ENCODE measurements at places on chromosomes 3 and 15.

GRCh38 chr15:60328852-60329443 is 68.8 kb downstream of the ANXA2 start:
- no peak for DNase-seq

DNA sequence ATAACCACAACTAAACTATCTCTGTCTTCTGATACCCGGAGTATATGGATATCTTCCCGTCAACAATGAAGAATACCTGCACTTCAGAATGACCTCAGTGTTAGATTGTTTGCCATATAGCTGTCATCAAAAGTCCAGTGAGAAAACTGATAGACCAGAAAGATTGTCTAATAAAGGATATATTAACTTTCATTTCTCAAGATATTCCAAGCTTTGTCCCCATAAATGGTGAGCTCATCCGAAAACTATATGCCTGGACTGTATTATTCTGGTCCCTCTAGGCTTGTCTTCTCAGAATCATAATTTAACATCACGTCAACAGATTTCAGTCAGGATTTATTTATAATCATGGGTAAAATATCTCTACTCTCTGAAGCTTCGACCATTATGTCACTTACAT is 100.5 kb downstream of the ATP8B4 start:
- no peak for DNase-seq

DNA sequence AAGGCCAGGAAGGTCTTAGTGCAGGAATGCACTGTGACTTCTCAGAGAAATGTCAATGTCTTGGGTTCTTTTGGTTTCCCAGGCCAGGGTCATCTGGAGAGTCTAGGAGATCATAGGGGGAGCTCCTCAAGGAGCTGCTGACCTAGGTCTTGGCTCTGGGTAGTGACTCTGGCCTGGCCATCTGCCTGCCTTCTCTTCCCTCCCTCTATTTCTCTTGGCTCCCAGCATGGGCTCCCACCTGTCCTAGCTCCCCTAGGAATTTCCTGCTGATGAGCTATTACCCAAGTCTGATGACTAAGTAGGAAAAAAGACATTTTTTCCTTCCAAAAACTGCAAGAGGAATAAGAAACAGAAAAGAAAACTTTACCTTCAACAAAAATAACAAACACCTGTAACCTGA is 57.4 kb downstream of the BSN start:
- no peak for DNase-seq

DNA sequence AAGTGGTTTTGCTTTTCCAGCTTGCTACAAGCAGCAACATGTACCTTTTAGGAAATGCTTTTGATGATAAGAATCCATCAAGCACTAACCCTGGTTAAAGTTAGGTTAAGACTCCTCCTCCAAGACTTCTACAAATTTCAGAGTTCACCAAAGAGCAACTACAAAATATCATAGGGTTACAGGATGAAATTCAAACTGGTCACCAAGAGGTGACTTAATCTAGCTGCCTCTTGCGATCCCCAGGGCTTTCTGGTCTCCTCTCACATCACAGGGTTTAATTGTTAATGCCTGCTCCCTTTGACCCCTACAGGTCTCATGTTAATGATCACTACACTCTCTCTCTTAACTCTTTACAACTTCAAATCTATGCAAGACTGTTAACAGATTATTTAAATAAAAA is 66.5 kb downstream of the DPH6 start:
- DNase-seq: no peak

GRCh38 chr15:66923438-66923881 is 141.9 kb upstream of the SMAD3 start:
- peak; percentile 79 for DNase-seq

GRCh38 chr3:142501004-142501926 is 53.4 kb upstream of the XRN1 start:
- DNase-seq: no peak

DNA sequence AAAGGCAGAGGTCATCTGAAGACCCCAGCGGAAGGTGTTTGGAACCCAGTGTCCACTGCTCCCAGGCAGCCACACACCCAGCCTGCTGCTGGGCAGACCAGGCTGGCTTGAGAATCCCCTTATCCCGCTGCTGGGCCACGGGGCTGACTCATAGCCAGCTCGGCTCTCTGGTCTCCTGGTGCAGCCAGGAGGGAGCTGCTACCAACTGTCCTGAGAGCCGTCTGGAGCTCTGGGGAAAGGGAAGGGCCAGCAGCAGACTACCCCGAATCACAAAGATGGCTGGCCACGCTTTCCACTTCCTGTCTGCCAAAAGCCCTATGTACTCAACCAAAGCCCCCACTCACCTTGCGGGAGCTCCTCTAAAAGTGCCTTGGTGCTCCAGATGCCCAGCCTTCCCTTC is 38.3 kb downstream of the WHAMM start:
- no peak for DNase-seq

DNA sequence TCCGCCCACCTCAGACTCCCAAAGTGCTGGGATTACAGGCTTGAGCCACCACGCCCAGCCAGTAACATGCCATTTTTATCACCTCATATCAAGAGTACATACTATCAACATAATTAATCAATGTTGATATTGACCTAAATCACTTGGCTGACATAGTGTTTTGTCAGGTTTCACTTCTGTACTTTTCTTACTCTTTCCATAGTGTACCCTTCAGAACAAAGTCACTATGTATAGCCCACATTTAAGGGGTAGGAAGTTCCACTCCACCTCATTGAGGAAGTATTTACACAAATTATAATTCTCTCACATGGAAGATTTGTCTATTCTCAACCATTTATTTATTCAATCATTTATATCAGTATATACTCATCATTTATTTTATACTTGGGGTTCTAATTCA is 145.2 kb downstream of the STAG1 start:
- DNase-seq: no peak

GRCh38 chr15:54273928-54274327 is 295.7 kb downstream of the UNC13C start:
- peak; percentile 32 for DNase-seq

- DNase-seq: no peak
Observed at GRCh38 chr3:58661836-58662420, 4.6 kb downstream of the FAM3D start.

GRCh38 chr3:138399766-138400165 is 34.6 kb upstream of the ESYT3 start:
- DNase-seq: no peak

- DNase-seq: no peak
Observed at GRCh38 chr3:71524672-71525071, 58.9 kb downstream of the FOXP1 start.

GRCh38 chr3:66256806-66257205 is 36.0 kb downstream of the SLC25A26 start:
- DNase-seq: no peak

DNA sequence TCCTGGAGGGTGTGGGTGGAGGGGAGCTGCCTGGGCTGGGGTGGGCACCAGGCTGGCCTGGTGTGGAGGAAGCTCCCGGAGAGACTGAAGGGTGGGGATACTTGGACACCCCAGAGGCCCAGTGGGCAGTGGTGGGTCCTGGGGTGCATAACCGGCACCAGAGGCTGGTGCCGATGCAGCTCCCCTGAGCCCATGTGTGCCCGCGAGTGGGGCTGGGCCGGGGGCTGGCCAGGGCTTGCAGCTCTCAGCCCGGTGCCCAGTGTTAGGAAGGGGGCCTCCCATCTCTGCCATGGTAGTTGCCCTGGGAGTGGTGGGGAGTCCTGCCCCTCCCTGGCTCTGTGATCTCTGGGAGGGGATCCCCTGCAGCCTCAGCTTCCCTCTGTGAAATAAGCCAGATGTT is 9.3 kb downstream of the PLXNA1 start:
- no peak for DNase-seq

- no peak for DNase-seq
Observed at GRCh38 chr3:79139395-79140068, 628.3 kb downstream of the ROBO1 start.

GRCh38 chr15:68045289-68046265 is 8.5 kb upstream of the PIAS1 start:
- no peak for DNase-seq

GRCh38 chr15:60568914-60569391 is 90.0 kb upstream of the ICE2 start:
- DNase-seq: no peak

GRCh38 chr3:113873814-113874526 is 35.4 kb downstream of the GRAMD1C start:
- DNase-seq: no peak

- DNase-seq: no peak
Observed at GRCh38 chr3:1787094-1787493, 311.6 kb upstream of the CNTN4 start.

DNA sequence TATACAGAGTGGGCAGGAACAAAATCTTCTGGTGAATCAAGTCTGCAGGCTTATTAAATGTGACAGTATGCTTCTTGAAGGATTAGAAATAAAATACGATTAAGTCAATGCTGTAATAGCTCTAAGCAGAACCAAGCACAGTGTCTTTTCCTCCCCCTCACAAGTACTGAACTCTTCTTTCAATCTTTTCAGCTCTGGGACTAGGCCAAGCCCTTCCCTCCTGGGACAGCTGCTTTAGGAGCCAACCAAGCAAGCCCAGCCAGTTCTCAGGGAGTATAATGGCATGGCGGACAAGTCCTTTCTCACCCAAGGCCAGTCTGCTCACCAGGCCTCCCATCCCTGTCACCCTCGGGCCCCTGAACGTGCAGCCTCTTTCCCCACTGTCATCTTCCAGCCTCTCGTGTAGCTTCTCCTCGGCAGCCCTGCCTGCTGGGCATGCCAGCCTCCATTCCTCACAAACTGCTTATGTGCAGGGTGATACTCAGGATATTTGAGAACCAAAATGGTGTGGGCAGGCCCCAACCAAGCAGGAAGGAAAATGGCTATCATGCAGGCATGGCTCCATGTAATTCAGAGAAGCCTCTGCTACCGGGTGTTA is 8.4 kb upstream of the PPP1R2 start:
- no peak for DNase-seq

- peak; percentile 68 for DNase-seq
Observed at GRCh38 chr3:132268956-132269355, 48.3 kb upstream of the ACP3 start.

DNA sequence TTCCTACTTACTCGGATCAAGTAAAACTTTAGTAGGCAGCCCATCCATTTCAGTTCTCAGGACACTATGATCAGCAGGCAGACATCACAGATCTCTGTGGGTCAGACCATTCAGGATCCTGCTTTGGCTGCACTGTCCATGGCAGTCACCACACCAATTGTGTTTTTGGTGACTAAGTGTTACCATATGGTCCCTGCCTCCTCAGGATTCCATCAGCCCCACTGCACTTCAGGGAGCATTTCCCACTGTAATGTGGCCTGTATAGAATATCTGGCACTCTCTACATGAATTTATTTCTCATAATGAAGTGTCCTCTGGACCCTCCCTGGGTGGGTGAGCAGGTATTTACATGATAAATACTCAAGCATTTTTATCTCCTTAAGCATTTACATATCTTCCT is 41.3 kb downstream of the ZNF445 start:
- DNase-seq: no peak

- DNase-seq: no peak
Observed at GRCh38 chr3:143637133-143637532, 211.1 kb downstream of the SLC9A9 start.

DNA sequence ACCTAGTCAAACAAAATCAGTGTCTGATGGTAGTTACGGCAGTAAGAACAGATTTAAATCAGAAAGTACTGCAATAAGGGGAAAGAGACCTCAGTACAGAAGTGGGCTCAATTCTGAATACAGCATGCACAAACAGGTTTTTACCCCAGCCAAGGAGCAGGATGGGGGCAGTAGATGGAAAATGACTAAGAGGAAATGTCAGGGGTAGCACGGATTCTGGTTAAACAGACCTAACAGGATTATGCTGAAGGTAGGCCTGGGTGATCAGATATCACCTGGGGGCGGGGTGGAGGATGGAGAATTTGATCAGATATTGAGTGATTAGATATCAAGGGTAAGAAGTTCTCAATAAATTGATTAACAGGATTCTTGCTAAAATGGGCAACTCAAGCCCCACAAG is 19.0 kb downstream of the MESD start:
- DNase-seq: no peak

DNA sequence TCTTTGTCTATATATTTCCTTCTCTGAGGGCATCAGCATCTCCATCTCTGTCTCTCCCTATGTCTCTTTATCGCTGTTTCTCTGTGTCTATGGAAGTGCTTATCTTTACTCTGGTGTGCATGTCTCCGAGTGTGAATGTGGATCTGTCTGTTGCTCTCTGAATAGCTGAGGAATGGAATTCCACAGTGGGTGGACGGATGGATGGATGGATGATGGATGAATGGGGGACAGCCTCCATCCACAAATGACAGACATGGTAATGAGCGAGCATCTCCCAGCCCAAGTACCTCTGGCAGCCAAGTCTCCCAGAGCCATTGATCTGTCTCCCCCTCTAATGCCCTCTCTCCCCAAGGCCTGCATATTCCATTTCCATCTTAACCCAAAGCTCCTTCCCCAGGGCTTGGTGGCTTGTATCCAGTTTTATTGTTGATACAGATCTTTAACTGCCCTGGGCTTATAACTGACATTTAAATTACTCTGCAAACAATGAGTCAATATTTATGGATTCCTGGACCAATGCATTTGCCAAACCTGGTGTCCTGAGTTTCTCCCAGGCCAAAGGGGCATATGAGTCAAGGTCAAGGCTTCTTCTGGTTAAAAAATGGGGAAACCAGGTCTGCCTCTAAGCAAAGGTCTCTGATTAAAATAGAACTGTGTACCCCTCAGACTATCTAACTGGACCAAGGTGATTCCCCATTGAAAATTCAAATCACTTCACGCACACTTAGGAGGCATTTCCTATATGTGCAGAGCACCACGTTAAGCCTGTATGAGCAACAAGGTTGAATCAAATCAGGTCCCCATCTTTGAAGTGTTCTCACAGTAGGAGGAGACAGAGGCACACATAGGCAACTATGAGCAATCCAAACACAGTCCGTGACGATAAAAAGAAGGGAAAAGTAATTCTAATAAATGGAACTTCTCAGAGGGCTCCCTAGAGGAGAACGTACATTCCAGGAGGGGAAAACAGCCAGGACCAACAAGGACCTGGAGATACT is 109.9 kb downstream of the TLE3 start:
- no peak for DNase-seq

DNA sequence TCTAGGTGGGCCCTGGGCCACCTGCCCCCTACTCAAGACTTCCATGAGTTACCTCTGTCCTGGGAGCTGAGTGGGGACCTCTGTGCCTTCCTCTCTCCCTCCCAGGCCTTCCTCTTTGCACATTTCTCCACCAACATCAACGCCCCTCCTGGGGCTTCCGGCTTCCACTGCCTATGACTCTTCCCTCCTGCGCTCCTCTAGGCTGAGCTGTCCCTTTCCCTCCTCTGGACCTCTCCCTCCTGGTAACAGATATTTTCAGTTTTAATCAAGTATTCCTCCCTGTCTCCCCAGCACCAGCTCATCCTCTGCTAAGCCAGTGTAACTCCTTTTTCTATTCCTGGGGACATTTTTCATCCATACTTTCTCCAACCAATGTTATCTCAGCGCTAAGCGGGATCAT is 160.4 kb downstream of the RAB11A start:
- no peak for DNase-seq

DNA sequence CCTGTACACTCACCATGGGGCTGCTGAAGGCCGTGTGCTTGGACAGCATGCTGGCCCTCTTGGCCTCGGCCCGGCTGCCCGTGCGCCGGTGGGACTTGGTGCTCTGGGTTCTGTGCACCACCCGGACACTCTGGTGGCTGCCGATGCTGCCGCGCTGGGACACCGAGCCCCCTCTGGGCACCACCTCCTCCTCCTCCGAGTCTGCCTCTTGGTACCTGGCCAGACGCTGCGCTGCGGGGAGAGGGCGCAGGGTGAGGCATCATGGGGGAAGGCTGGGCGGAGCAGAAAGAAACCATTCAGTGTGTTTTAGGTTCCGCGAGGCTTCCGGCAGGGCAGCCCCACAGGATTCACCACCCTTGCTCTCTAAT is 145.0 kb downstream of the ATP10A start:
- DNase-seq: no peak

Data from NT2/D1 (cell line).